T-helper 22 cell (primary cell): ENCODE measurements at places on chromosomes 5 and 9.

DNA sequence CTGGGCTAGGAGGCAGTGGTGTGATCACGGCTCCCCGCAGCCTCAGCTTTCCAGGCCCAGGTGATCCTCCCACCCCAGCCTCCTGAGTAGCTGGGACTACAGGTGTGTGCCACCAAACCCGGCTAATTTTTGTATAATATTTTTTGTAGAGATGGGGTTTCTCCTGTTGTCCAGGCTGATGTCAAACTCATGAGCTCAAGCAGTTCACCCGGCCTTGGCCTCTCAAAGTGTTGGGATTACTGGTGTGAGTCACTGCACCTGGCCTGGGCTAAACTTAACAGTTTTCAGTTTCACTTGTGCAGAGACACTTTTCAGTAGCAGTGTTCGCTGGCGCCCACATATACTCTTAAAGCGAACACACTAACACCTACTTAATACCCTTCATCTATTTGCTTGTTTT lies 205.6 kb upstream of the ZNF608 start:
- no peak for DNase-seq

- no peak for DNase-seq
Measured at GRCh38 chr9:95488954-95489353, 27.8 kb downstream of the PTCH1 start.

DNA sequence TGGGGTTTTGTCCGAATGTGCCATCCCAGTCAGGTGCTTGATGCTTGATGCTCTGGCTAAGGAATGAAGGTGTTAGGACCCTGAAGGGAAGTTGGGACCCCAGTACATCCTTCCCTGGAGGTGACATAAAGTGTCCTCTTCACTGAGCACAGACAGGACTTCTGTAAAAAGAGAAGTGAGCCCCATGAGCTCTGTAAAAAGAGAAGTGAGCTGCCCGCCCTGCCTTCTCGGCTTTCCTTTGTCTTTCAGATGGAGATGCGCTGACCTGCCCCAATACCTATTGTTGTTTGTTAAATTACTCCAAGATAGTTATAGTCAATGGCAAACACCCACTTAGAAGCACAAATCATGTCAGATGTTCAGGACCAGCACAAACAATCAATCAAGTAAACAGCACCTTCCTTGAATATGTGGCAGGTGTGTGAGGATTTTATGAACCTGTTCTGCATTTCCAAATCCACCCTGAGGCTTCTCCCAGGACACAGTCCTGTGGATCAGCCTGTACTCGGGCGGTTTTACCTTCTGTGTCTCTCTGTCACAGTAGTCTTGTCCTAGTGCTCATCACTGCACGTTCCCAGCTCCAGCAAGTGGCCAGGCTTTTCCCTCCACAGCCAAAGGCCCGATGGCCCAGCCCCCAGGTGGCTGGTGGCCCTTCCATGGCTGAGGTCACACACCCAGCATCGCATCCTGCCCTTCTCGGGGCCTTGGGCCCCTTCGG lies 191.4 kb downstream of the MTRR start:
- DNase-seq = no peak

GRCh38 chr9:1129382-1129781 lies 79.2 kb downstream of the DMRT2 start:
- no peak for DNase-seq

DNA sequence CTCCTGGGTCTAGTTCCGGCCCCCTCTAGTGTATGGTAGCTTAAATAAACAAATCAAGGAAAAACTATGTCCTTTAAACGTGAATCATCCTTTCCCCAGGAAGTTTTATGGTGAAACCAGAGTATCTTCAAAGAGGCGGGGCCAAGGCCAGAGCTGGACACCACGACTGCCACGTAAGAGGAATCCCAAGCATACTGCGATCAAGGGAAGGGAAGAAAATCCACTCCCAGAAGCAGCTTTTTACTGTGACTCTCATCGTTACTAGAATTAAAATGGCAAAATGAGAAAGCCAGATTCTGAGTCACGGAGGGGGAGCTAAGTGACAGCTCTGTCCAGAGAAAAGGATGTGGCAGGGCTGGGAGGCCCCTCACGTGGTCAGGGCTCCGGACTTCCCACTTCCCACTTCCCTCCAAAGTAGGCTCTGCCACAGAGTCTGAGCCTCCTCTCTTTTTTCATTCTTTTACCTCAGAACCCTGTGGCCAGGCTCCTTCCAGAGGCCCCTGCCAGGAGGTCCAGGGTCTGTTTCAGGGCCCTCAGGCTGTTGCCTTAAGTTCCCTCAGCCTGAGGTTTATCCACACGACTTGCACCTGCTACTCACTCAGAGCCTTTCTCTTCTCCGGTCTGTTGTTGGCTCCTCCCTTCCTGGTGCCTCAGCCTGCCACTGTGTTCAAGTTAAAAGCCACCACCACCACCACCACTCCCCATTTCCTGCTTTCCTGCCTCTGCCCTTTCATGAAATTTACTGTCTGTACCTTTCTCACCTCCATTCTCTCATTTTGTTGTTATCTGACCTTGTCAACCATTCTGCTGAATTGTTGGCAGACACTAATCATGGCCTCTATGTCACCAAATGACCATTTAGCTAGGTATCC lies 1.4 kb upstream of the GLRX start:
- peak; percentile 58 for DNase-seq

DNA sequence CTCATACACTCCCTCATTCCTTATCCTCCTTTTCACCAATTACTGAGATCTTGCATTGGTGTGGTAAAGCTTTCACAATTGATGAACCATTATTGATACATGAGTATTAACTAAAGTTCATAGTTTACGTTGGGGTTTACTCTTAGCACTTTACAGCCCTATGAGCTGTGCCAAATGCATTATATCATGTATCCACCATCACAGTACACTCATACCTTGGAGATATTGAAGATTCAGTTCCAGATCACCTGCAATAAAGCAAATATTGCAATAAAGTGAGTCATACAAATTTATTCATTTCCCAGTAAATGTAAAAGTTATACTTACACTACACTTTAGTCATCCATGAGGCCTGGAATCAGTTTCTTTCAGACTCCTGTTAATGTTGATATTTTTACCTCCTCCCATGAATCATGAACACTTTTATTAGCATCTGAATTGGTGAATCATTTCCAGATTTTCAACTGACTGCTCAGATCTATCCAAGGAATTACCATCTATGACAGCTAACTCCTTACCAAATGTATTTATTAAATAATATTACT lies 546.6 kb upstream of the PTPRD start:
- no peak for DNase-seq

DNA sequence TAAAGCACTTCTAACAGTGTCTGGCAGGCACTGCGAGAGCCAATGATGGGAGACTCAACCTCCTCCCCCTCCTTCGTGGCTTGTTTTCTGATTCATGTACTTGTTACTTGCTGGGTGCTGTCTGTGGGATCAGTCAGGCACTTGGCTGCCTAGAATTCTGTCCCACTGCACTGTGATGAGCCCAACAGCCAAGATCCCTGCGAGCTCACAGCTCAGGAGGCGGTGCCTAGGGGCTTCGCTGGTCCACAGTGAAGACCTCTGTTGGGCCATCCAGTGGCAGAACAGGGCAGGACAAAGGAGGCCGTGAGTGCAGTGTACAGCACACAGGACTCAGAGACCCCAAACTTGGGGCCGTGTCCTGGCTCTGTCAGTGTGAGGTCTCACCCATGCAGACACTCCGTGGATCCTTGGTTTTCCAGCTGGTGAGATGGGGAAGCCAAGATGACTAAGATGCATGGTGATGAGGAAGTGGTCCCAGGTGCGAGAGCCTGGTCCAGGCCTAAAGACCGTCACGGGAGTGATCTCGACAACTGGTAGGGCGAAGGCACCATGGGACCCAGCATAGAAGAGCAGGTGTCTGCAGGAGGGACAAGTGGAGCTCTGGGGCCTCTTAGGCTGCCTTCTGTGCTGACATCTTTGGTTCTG lies 19.5 kb downstream of the MYMK start:
- no peak for DNase-seq

- no peak for DNase-seq
Measured at GRCh38 chr9:104915753-104916152, 12.2 kb downstream of the ABCA1 start.

DNA sequence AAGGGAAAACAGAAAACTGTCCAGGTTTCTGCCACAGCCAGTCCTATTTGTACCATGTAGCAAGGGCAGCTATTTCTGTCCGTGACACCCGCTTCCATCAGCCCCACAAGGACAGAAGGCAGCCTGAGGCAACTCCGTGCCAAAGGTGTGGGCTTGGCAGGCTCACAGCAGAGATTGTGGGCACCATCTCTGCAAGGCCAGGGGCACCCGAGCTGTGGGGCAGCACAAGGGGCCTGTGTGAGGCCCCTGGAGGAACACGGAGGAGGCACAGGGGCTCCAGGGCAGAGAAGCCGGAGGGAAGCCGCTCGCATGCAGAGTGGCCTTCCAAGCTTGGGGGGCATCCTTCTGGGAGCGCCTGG lies 43.5 kb downstream of the COL23A1 start:
- no peak for DNase-seq

DNA sequence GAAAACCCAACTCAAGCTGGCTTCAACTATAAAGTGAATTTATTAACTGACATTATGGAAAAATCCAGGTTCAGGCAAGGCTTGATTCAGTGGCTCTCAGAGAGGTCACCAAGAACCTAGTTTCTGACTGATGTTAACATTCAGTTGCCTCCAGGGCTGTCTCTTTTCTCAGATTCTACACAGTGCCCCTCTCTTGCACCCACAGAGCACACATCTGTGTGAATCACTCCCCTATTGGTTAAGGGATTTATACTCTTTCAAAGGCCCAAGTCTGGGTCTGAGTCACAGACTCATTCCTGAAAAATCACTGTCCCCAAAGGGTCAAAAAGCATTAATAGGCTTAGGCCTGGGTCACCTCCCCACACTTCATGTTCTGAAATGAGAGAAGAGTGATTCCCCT lies 6.2 kb upstream of the HAVCR2 start:
- no peak for DNase-seq

GRCh38 chr5:93566091-93566490 lies 14.9 kb downstream of the NR2F1-AS1 start:
- DNase-seq = no peak

- no peak for DNase-seq
Measured at GRCh38 chr9:130661451-130662098, 2.8 kb upstream of the PRDM12 start.

DNA sequence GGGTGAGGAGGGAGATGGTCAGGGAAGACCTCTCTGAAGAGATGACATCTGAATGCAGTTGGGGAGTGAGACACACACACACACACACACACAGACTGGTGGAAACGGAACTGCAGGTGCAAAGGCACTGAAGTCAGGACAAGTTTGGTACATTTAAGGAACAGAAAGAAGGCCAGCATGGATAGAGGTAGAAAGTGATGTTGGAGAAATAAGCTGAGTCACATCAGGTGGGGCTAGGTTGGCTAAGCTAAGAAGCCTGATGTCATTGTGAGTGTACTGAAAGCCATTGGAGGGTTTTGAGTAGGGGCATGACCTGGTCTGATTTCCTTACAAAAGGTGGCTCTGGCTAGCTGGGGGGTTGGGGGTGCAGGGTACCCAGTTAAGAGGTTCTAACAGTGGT lies 3.1 kb downstream of the BSPRY start:
- no peak for DNase-seq

- no peak for DNase-seq
Measured at GRCh38 chr5:179378441-179379271, 33.4 kb upstream of the ADAMTS2 start.

DNA sequence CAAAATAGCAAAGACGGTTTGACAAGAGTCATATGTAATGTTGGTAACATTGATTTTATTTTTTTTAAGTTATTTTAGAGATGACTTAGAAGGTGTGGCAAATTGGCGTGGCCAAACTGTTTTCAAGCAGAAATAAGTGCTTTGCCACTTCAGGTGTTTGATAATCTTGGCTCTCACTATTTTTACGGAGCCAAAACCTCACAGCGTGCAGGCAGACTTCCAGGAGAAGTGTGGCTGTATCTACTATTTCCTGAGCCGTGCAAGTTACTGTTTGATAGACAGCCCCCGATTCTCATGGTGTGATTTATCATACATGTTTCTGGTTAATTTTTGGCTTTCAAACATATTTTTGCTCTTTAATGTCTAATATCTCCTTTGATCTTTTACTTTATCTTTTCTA lies 269.5 kb downstream of the ADAMTSL1 start:
- no peak for DNase-seq

- DNase-seq = no peak
Measured at GRCh38 chr5:54295651-54296276, 14.6 kb downstream of the ARL15 start.

GRCh38 chr5:30121043-30121442 lies 1072.4 kb upstream of the CDH6 start:
- no peak for DNase-seq

DNA sequence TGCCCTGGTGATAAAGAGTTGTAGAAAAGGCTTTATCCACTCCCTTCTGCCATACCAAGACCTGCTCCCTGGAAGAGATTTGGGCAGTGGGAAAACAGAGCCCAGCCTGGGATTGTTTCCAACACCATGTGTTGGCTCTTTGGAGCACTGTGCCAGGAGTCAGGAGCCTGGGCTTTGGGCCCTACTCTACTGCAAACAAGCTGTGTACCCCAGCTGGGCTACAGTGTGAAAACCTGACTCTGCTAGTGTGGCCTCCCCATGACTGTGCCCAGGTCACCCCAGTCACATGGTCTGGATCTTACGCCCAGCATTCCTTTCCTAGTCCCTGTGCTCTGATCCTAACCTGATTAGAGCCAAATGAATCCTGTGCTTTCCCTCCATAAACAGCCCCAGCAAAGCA lies 39.3 kb upstream of the SHB start:
- DNase-seq = no peak

DNA sequence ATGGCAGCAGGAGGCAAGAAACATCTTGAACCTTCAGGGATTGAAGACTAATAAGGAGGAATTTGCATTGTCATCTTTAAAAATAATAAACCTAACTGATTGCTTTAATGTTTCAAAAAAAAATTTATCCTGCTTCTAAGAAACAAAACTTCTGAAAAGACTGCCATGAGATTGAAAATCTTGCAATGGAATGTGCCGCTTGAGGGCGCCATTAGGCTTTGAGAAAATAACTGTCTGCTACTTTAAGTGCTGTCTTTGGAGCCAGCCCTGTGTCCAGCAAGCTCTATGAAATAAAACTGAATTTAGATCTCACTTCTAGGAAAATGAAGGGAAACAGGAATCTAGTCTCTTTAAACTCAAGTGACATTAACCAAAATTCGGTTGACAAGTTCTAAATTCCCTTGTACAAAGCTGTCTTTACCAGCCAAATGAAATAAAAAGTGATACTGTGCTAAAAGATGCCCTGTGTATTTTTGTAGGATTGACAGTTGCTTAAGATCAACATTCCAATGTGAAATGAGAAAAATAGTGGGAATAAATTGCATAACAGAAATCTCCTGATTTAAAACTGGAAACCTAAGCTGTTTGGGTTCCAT lies 79.4 kb downstream of the ESM1 start:
- no peak for DNase-seq
